ENCODE measurements at places on chromosomes 4 and X.

GRCh38 chrX:17046478-17047097 is 100.1 kb downstream of the REPS2 start:
- DNase-seq = peak; percentile 9

GRCh38 chr4:138251938-138252337 is 9.8 kb upstream of the SLC7A11 start:
- no peak for DNase-seq

GRCh38 chr4:154497889-154498288 is 6.3 kb upstream of the DCHS2 start:
- no peak for DNase-seq

GRCh38 chrX:41405551-41405950 is 41.6 kb upstream of the NYX start:
- no peak for DNase-seq

GRCh38 chr4:36081185-36081584 is 163.1 kb downstream of the ARAP2 start:
- DNase-seq = no peak

DNA sequence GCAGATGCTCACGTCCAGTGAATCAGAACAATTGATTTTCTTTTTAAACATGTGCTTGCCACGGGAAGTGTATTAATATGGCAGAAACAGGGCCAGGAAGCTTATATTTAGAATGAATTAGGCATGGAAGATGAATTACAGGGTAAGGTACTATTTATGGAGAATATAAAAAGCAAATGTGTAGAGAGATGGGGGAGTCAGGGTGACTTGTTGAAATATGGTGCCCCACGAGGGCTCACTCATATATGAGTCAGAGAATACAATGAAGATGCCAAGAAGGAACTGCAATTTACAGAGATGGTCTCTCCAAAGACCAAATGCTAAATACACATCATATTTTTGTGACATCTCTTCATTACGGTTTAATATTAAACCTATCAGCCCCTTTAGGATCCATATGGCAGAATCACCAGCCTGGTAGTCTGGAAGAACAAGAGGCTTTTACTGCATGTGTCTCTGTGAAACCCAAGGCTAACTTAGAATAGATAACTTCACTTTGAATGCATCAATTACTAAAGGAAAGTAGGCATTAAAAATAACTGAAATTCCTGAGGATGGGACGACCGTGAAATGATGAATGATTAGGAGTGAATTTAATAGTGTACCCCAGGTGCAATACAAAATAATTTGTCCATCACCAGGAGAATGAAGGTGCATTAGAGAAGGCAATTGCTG is 385.3 kb downstream of the ARHGAP24 start:
- no peak for DNase-seq

GRCh38 chr4:88054229-88054628 is 46.8 kb downstream of the PKD2 start:
- no peak for DNase-seq

DNA sequence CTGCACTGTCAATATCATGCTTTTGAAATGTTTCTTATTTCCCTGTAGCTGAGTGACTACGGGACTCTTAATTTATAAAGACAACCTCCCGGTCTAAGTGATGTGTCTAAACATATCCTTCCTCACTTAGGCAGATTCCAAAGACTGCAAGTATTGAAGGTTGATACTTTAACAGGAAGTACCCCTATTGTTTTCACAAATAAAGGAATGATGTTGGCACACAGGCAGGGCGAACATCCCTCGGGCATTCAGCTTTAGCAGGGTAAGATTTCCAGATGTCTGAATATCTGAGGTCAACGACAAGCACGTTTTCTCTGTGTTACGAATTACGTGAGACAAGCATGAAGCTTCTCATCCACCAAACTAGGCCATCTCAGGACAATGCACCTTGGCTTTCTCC is 638.0 kb upstream of the FRG1 start:
- DNase-seq = no peak

DNA sequence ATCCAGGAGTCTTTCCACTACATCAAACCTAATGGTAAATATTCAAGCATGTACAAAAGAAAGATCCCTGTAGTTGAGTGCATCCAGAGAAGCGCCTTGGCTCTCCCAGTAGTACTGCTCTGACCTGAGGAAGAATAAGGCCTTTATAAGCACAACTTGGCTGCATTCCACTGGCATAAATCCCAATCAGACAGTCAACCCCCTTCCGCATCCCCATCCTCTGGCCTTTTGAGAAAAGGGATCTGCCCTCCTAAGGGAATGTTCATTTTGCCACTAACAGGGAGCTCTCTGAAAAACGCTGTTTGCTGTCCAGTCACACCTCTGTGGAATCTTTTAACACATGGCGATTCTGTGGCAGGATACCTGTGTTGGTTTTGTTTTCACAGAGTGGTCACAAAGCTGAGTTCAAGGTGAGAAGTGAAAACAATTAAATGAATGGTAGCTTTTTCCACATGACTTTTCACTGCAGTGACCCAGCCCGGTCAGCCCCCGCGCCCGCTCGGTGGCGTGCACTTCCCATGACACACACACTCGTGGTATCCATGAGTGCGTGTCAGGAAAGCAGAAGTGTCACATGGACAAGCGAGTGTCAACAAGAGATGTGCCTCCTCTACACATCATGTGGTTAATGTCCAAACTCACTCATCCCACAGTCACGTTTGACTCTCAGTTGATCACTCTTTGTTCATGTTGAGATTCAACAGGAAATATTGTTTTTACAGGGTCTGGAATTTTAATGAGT is 112.2 kb upstream of the ENPP6 start:
- DNase-seq = no peak

DNA sequence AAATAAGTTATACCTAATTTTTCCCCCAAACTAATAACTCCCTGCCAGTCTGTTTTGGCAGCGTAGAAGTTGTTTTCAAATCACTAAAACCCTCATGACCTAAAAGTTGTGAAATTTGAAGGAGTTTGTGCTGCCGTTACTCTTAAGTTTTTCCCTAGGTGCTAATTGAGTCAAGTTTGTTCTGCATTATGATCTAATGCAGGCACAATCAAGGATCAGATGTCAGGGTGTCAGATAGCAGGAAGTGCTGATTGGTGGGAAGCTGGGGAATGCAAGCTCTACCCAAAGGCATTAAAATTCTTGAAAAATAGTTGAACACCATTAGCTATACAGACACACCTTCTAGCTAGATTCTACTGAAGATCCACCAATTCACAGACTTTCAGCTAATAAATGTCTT is 51.9 kb downstream of the ARX start:
- no peak for DNase-seq

GRCh38 chrX:96906741-96907140 is 23.0 kb downstream of the RPA4 start:
- peak; percentile 0 for DNase-seq

DNA sequence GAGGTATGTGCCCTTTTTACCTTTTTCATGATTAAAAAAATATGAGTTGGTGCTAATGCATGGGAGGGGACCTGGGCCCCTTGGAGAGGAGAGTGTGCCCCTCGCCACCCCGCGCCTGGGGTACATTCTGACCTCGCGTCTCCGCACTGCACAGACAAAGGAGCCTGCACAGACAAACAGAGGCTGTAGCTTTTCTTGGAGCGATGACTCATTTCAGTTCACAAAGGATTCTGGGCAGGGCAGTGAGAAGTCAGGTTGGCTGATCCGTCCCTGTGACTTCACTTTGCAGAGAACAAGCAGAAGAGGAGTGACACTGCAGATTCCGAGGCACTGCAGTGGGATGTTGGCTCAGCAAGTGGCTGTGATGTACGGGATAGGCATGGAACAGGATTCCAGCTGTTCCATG is 82.9 kb downstream of the STOX2 start:
- DNase-seq = peak; percentile 52

DNA sequence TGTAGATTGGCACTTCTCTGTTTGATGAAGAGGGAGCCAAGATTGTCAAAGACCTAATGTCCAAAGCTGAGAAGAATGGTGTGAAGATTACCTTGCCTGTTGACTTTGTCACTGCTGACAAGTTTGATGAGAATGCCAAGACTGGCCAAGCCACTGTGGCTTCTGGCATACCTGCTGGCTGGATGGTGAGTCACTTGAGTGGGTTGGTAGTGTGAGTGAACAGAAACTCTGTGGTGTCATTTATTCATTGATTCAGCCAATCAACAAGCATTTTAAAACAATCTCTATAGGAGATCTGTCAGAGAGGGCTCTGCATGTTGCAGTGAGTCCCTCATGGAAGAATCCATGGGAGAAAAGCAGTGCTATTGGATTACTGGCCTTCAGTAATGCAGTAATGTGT is 16.3 kb downstream of the TAF9B start:
- no peak for DNase-seq

GRCh38 chrX:2500091-2500802 is 529 bp downstream of the DHRSX start:
- DNase-seq = peak; percentile 67

GRCh38 chr4:158817562-158818296 is 48.9 kb downstream of the FNIP2 start:
- no peak for DNase-seq

DNA sequence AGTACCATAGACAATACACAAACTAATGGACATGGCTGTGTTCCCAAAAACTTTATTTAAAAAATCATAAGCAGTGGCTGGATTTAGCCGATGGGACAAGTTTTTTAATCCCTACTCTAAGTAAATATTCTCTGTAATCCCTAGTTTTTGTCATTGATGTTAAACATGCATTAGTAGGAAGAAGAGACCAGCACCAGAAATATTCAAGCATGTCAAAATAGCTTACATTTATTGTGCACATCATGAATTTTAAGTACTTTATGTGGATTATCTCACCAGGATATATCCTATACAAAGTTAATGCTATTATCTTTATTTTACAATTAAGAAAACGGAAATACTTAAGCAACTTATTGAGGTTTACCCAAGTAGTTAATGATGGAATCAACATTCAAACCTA is 46.0 kb downstream of the HSPA4L start:
- no peak for DNase-seq

- DNase-seq = no peak
Observed at GRCh38 chr4:128675083-128675482, 134.4 kb upstream of the JADE1 start.

DNA sequence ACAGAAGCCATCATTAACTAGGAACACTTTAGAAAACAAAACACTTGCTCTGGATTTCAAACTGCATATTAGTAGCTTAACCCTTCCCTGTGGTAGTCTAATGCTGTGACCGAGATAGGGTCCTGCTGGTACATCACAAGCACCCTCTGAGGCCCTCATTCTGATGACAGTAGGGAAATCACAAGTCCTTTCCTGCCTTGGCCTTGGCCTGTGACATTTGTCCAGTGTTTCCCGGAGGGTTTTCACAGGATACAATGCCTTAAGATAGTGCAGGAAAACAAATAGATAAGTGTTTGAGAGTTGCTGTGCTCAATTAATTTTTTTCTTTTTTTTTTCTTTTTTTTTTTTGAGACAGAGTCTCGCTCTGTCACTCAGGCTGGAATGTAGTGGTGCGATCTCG is 29.0 kb downstream of the SYAP1 start:
- no peak for DNase-seq

- DNase-seq = no peak
Observed at GRCh38 chr4:125985856-125986255, 671.1 kb downstream of the FAT4 start.

Data from H54 (cell line).